ENCODE measurements at places on chromosomes 16 and 17.

DNA sequence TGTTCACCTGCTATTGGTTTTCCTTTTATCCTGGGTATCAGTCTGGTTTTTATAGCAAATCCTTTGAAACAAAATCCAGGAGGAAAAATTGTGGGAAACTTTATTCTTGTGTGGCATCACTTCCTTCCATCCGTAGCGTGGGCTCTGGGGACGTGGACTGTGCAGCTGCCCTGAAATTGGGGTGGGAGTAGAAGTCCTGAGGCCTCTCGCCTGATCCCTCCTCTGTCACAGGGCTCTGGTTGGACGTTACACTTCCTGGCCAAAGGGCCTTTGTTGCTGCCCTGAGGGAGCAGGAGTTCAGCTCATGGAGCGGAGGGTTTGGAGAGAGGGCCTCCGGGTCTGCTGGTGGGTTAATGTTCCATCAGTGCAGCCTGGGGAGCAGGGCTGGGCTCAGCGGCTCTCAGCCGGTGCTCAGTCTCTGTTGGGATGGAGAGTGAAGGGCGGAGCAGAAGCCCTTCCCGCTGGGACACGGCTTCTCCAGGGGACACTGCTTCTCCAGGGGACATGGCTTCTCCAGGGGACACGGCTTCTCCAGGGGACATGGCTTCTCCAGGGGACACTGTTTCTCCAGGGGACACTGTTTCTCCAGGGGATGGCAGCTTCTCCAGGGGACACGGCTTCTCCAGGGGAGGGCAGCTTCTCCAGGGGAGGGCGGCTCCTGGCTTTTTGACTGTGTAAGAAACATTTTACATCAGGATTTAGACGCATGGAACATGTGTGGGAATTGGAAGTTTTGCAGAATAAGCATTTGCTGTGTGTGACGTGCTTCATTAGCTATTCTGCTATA, 15.2 kb upstream of the RPL13 start:
- no peak for DNase-seq

DNA sequence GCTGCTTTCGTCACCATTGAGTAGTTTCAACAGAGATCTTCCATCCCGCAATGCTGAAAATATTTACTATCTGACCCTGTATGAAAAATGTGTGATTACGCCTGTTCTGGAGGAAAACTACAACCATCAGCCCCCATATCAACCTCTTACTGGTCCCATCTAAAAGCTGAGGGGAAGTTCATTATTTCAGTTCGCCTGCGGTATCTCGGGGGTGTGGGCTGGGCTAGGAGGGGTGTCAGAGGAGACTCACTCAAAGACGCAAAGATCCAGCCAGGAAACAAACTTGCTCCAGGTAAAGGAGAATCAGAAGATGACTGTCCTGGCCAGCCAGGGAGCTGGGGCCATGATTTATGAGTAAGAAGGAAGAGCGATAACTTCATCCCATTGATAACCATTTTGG, 13.7 kb downstream of the CACNG1 start:
- no peak for DNase-seq

DNA sequence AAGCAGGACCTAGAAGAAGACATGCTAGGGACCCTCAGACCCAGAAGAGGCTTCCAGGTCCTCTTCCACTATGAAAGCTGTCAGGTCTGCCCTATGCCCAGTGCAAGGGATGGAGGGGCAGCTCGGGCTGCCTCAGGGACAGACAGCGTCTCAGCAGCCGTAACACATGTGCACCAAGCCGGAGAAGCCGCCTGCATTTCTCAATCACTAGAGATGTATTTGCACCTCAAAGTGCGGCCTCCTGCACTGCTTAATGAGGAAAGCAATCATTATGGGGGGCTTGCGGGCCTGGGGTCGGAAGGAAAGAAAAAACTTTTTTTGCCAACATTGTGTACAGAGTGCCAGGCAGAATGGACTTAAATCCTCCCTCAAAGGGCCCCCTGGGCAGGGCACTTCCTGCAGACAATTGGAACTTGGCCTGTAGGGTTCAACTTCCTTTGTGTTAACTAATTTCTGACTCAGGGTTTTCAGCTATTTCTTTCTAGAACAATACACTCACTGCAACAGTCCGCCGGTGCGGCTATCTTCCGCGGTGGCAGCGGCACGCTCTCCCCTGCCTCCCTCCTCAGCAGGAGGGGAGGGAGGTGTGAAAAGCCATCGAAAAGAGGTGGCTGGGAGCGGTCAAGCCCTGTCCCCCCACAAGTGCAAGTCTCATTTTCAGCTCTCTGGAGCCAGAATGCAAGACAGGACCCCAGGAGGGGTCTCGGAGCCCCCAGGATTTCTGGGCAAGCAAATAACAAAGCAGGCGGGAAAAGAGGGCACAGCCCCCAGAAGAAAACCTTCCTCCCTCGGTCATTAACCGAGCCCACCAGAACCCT, 101.2 kb downstream of the ZNF423 start:
- DNase-seq, result no peak

- DNase-seq, result no peak
Measured at GRCh38 chr16:49524947-49525315, 151.3 kb downstream of the C16orf78 start.

- peak; percentile 18 for DNase-seq
Measured at GRCh38 chr17:78665952-78666920, 89.0 kb upstream of the DNAH17 start.

DNA sequence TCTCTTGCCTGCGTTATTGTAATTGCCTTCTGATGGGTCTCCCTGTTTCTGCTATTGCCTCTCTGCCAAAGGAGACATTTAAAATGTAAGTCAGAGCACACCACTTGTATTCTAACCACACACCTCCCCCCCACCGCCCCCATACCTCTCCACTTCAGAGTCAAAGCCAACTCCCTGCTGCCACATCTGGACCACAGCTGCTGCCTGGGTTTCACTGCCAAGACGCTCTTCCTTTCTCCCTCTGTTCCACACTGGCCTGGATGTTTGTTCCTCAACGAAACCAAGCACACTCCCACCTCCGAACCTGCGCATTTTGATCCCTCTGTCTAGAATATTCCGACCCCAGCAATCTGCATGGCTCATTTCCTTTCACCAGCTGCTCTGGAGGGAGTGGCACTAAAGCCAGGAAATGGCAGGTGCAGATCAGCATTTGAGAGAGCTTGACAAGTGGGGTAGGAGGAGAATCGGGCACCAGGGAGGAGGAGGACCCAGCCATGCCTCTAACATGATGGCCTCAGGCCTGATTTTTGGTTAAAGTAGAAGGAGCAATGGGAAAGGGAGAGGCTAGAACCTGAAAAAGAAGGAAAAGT, 92.4 kb upstream of the HS3ST2 start:
- no peak for DNase-seq

GRCh38 chr17:67478401-67479041, 101.4 kb downstream of the PITPNC1 start:
- no peak for DNase-seq

DNA sequence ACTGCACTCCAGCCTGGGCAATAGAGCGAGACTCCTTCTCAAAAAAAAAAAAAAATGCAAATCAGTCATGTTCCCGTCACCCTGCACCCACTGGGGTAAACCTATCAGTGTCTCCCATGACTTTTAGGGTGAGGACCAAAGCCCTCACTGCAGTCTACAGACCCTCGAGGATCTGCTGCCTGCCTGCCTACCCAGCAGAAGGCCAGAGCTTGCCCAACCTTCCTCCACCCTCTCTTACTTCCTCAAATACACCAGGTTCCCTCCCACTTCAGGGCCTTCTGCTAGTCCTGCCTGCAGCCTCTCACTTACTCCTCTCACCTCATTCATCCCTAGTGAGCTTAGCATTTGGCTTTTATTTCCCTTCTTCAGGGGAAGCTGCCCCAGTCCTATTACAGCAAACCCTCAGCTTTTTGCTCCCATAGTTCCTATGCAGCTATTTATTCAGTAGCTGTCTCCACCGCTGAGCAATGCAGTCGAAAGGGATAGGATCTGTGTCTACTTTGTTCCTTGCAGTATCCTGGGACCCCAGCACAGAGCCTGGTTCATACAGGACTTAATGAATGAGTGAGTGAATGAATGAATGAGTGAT, 17.8 kb upstream of the TOB1 start:
- DNase-seq, result no peak

DNA sequence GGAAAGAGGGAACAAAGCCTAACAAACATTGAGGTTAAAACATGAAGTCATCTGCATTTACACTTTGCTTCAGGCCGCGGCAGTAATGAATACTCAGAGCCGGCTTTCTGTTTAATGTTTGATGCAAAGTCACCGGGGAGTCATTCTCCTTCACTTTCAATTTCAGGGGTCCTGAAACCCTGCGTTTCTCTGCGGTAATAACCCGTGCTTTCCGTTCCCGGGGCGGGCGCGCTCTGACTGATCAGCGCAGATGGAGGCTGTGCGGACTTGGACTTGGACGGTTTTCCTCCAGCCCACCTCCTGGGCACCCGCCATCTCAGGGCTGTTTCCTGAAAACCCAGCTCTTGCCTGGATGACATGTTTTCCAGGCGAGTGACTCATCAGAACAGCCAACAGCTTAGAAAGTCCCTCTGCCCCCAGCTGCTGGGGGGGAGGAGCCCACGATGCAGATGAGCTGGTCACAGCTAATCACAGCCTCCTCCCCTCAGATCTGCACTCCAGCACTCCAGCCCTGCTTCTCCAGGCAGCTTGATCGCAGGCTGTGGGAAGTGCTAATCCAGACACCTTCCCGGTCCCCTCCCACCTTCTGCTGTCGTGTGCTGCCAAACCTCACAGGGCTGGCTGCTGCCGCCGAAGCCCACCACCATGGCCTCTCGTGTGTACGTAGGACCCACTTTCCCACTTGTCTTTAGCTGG, 158.6 kb upstream of the CHMP6 start:
- peak; percentile 79 for DNase-seq

DNA sequence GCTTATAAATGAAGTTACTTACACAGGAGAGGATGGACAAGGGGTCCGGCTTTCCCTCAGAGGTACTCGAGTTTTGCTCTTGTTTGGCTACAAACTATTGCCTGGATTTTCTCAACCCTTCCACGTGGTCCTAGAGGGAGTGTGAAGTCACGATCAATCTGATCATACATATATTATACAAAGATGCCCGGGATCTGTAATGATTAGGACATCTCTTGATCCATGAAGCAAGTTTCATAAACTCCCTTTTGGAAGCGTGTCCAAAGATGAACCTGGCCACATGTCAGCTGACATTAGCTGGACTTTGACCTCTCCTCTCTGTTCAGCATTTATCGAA, 2.3 kb upstream of the CDH11 start:
- DNase-seq, result no peak

DNA sequence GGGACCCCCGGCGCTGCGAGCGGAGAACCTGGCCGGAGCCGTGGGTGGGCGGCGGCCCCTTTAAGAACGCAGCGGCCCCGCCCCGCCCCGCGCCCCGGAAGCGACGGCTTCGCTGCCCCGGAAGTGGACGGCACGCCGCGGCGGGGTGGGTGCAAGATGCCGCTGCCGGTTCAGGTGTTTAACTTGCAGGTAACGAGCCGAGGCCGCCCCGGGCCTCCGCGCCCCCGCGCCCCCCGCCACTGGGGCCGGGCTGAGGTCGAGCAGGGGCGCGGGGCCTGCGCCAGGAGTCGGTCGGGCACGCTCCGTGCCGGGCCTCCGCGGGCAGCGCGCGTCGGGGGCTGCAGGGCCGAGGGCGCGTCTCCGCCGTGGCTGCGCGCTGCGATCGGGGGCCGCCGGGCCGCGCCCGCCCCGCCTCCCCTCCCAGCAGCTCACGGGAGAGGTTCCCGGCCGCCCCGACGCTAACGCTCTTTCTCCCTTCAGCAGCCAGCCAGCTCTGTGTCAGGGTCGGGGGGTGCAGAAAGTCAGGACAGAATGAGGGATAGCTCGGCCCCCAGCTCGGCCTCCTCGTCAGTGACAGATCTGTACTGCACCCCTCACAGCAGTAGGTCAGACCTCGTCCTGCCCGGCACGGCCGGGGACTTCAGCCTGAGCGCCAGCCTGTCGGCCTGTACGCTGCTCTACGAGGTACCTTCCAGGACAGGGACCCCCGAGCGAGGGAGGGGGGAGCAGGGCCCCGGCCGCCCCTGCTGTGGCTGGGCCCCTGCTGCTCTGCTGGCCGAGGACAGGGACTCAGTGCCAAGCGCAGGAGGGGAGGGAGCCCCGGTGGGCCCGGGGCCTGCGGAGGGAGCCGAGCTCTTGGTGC, at the start of the genes GPS1 and RFNG:
GPS1 (plus strand) TSS at position 123 of the 862 bp plus-strand sequence; CDS start at position 157, 34 bp downstream.
RFNG (minus strand) TSS at position 36 of the 862 bp plus-strand sequence. CDS start 45 bp downstream, outside the sequence.
- peak; percentile 74 for DNase-seq

DNA sequence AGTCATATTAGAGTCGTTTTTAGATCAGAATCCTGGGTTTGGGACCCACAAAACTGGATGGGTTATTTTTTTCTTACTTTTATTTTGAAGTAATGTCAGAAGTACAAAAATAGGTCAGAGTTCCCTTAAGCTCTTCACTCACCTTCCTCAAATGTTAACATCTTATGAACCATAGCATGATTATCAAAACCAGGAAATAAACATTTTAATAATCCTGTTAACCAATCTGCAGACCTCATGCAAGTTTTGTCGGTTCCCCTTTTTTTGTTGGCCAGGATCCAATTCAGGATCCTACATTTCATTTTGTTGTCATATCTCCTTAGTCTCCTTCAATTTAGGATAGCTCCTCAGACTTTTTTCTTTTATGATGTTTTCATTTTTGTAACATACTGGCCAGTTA, 162.0 kb downstream of the CHD9 start:
- DNase-seq, result no peak

DNA sequence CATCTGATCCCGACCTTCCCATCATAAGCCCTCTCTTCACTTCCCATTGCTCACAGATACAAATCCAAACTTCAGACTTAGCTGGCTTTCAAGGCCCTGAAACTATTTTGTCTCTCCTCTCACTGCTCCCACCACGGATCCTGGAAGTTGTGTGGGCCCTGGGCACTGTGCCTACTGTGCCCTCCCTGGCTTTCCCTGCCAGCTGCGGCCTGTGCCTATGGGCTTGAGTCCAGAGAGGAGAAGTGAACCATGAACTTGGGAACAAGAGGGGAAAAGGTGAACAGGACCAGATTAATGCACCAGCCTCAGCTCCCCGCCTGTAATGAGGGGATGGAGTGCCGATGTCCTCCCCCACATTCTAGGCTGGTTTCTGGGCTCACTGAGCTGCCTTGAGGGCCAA, 18.9 kb upstream of the KCNJ12 start:
- DNase-seq, result no peak

All from activated CD4-positive, alpha-beta T cell treated with anti-CD3 and anti-CD28 coated beads, Interleukin-2, amount 50 U/mL, for 4 hours (primary cell).